D341Med (cell line): ENCODE measurements at places on chromosomes 5 and 9.

GRCh38 chr5:140710899-140711552, 10.8 kb downstream of the ZMAT2 start:
- peak; percentile 66 for DNase-seq

GRCh38 chr5:66814146-66814991, 218.2 kb downstream of the MAST4 start:
- DNase-seq: peak; percentile 46

DNA sequence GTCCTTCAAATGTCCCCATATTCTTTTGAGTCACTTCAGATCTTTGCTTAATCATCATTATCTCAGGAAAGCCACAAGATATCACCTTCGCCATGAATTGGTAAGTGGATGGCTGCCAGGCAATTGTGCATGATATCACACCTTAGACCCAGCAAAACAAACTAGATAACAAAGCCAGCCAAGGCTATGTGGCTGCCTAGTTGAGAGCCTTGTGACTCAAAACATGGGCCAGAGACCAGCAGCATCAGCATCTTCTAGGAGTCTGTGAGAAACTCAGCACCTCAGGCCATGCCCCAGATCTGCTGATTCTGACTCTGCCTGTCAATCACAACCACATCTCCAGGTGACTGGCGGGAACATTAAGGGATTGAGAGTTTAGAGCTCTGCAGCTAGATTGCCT, 82.8 kb downstream of the SLIT3 start:
- no peak for DNase-seq

DNA sequence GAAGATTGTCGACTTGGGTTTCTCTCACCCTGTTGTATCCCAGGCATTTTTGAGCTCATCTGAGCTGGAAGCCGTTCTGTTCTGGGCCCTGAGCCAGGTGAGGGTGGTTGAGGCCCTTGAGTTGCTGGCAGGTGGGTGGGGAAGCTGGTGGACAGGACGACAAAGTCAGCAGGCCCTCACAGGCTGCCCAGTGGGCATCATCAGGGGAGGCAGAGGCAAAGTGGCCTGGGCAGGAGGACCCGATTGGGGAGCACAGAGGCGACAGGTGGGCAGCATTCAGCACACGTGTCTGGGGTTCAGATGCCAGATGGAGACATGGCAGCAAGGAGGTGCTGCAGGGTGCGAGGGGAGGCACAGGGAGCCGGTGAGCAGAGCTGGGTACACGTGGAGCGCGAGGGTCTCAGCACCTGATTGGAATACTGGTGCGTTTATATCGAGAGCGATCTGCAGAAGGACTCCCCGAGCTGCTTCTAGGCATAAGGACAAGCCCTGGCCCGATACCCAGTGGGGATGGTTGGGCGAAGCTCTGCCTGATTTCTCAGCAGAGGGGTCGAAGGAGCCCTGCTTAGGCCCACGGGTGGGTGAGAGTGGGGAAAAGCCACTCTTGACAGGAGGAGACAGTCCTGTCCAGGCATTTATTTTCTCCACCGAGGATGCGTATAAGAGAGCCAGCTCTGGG, 49.0 kb upstream of the SUSD3 start:
- DNase-seq: peak; percentile 18

DNA sequence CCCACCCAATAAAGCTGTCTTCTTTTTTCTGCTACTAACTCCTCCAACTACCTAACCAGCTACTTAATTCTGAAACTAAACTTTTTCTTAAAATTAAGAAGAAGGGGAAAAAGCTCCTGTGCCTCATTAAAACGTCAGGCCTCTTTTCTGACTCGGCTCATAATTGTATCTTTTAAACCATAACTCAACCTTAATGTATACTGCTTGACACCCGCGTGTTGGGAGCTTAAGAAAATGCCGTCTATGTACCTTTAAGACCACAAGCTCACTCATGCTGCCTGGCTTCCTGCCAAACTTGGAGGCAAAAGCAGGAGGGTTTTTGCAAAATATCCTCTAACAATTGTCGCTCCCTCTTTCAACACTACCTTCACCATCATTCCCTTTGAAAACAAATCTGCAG, 5.0 kb downstream of the EBF1 start:
- DNase-seq: peak; percentile 51

- peak; percentile 38 for DNase-seq
These were observed 78.6 kb upstream of the SLC28A3 start for GRCh38 chr9:84419031-84419602.

- no peak for DNase-seq
These were observed 194.7 kb downstream of the DNAH5 start for GRCh38 chr5:13749766-13750165.

GRCh38 chr9:125844611-125845010, 97.4 kb downstream of the PBX3 start:
- peak; percentile 56 for DNase-seq

DNA sequence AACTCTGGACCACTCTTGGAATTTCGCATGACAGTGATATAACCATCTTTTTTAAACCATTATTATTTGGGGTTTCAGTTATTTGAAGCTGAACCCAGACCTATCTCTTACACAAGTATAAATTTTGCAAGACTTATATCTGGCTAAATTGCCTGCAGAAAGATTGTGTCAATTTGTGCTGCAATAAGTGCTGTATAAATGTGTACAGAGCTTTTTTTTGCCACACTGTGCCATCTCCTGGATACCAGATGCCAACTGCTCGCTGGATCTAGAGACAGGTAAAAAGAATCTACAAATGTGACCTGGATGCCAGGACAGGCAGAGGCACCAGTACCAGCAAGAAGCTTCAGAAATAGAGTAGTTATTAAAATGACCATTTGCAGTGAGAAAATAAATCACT, 25.9 kb upstream of the TTC39B start:
- no peak for DNase-seq

GRCh38 chr9:135440620-135441019, 39.0 kb upstream of the PPP1R26 start:
- no peak for DNase-seq

- no peak for DNase-seq
These were observed 28.4 kb downstream of the SPZ1 start for GRCh38 chr5:80348171-80348570.

- no peak for DNase-seq
These were observed 85.7 kb upstream of the NTRK2 start for GRCh38 chr9:84583866-84584265.

- DNase-seq: no peak
These were observed 1189.1 kb downstream of the CDH9 start for GRCh38 chr5:25849270-25849669.

GRCh38 chr9:125240649-125240999, 519 bp downstream of the HSPA5 start:
- no peak for DNase-seq

GRCh38 chr5:141100243-141100805, at the start of gene PCDHB3:
Gene PCDHB3, plus strand, starts transcription at chr5:141100473. Its CDS starts 177 bp downstream, at chr5:141100650.
- peak; percentile 72 for DNase-seq

DNA sequence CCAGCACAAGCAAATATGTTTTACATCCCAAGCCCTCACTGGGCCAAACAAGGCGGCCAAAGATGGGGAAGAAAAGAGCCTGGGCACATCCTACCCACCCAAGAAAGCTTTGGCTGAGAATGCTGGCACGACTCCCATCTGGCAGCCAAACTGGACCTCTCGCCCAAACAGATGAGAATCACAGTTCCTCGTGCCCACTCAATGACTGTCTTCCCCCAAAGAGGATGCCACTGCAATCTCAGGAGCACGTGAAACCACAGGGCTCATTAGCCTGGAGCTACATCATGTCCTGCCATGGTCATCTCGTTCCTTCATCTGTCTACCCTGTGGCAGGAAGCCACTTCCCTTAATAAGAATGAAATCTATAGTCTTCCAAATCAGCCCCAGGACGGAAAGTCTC, 536.8 kb downstream of the BNC2 start:
- DNase-seq: no peak

- no peak for DNase-seq
These were observed 256.5 kb upstream of the CLINT1 start for GRCh38 chr5:158115468-158115867.

- DNase-seq: no peak
These were observed 176.6 kb downstream of the NR3C1 start for GRCh38 chr5:143226872-143227271.

DNA sequence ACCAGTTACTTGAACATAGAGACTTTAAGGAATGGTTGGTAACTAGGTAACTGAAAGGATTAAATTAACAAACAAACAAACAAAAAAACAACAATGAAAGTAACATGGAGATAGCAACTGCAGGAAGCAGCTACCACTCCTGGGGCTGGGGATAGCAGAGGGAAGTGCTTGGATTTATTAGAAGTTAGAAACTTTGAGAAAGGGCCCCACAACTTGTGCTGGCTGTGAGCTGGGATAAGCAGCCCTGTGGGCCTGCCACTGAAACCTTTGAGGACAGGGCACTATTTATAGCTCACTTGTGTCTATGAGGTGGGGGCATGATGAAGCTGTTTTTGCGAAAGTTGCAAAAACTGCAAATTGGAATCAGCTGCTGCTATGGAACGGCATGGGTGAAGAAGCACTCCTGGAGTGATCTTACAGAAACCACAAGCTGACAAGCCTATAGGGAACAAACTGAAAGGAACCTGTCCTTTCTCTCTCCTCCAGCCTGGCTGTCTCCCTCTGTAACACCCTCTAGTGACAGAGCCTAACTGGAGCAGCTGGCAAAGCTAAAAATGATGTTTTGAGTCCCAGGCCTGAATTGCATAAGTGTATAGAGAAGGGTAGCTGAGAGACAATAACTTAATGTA, 91.4 kb upstream of the RANBP6 start:
- DNase-seq: peak; percentile 34

DNA sequence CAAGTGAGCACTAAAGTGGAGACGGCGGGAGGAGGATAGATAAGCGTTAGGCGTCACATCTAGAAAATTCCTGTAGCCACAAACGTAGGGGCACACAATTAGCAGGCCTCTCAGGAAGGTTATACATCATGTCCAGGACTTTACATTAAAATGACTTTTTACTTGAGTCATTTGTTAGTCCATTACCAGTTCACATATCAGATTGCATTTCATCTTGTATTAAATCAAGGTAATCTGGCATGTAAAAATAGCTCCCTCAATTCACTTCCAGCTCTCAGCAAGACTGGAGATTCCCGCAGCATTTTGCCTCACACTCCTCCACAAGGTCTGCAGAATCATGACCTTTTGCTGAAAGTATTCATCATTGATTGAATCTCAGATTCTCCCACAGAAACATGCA, 118.8 kb downstream of the PRDM6 start:
- DNase-seq: no peak

DNA sequence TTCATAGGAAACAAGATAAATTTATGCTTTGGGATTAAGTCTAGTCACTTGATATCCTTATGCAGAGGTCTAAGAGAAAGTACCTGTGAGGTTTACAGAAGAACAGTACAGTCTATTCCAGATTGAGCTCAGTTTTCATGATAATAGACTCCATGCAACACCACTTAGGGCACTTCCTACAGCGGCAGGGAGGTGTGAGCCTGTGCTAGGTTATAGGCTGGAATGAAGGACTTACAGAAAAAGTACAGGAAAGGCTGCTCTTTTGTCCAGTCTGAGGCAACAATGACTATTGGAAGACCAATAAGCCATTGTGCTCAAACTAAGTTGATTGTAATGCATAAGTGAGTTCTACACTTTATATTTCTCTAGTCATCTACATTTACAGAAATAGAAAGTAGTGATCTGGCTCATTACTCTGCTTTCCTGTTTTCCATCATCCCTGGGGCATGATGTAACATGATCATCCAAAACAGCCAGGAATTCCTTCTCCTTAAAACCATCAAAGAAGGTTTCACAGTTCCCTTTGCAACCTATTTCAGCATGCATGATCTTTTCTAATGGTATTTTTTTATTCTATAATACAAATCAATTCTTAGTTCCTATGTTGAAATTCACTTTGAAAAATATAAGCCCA, 322.8 kb downstream of the SLF1 start:
- DNase-seq: no peak

GRCh38 chr9:116697362-116697761, 10.3 kb downstream of the TRIM32 start:
- DNase-seq: no peak

- DNase-seq: no peak
These were observed 71.4 kb downstream of the DCP2 start for GRCh38 chr5:113047733-113048652.

DNA sequence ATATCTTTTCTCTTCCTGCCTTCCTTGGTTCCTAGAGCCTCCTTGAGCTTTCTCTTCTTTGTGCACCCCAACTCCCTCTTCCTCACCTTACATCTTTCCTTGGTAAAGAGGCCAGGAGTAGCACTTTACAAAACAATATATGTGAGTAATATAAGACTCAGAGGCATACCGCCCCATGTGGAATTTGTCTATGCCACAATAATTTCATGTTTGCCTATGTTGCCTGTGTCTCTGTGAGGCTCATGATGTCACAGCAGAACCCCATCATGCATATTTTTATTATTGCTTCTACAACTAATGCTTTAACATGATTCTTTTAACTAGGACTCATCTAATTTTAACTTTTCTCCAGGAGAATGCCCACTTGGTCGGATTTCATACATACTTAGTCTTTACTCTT, 15.0 kb upstream of the LVRN start:
- no peak for DNase-seq

GRCh38 chr5:167309941-167310517, 981.4 kb upstream of the WWC1 start:
- no peak for DNase-seq
